ENCODE measurements at places on chromosomes 3 and 15.

- DNase-seq, result peak; percentile 92
These were observed 5.7 kb upstream of the CNTN6 start for GRCh38 chr3:1087066-1087560.

GRCh38 chr3:117997201-117998049 is 1037.2 kb downstream of the IGSF11 start:
- DNase-seq, result peak; percentile 13

DNA sequence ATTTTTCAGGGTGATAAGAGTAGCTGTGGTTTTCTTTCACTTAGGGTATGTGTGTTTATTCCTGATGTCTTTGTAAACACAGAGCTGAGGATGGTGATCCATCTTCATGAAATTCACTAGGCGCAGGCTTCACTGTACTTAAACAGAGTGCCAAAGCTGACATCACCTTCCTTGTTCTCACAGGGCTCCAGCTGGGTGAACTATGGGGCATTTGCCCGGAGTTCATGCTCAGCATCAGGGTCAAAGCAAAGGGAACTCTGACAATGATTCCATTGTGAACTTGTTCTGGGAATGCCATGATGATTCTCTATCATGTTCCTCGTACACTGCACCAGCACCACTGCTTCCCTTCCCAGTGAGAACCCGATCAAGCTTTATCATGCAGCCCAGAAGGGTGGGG is 184.8 kb upstream of the P2RY1 start:
- DNase-seq, result no peak

- no peak for DNase-seq
These were observed 14.5 kb downstream of the APBA2 start for GRCh38 chr15:28900041-28900891.

GRCh38 chr3:111581403-111582119 is 13.6 kb downstream of the ZBED2 start:
- DNase-seq, result no peak

DNA sequence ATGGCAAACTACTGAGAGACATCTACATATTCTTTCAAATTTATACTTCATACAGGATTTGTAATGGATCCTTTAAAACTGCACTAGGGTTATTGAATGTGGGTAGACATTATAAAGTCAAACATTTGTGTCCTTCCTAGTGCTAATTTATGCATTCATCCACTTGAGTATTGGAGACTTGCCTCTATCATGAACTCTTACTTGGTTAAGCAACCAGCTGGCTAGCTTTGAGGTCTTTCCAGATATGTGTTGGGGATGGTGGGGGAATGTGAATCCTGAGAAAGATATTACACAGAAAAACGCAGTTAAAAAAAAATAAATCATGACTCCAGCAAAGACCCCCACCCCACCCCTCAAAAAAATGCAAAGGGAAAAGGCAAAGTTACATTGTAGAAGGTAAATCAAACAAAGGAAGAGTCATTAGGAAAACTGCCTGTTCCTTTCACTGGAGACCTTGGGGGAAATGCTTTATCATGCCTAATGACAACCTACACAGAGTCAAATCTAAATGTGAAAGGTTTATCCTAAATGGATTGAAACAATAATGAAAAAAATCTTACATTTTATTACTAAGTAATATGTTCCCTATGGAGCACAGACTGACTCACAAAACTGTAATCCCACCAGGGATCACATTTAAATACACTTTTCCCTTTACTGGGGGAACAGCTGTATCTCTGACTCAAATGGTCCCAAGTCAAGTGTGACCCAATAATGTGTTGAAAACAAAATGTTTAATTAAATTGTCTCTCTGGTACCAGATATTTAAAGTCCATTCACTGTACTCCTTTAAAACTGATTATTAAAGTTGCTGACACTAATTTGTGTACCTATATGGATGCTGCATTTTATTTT is 522.3 kb downstream of the ROBO1 start:
- DNase-seq, result no peak

Data from epithelial cell of proximal tubule (primary cell).